ENCODE measurements at places on chromosomes 5 and 9.

GRCh38 chr9:135081264-135081660 lies 6.2 kb upstream of the OLFM1 start:
- DNase-seq = no peak

DNA sequence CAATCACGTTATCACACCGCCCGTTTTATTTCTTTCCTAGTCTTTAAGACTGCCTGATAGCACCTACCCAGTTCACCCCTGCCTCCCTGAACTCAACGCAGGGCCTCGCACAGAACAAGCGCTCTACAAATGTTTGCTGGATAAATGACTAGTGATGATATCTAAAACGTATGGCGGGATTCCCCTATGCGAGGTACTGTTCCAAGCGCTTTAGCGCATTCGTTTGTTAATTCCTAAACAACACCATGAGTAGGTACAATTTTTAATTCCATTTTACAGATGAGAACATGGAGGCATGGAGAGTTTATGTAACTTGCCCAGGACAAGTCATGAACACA lies 6.6 kb downstream of the POU4F3 start:
- DNase-seq = no peak

GRCh38 chr9:37392272-37392671 lies 30.2 kb upstream of the GRHPR start:
- no peak for DNase-seq

DNA sequence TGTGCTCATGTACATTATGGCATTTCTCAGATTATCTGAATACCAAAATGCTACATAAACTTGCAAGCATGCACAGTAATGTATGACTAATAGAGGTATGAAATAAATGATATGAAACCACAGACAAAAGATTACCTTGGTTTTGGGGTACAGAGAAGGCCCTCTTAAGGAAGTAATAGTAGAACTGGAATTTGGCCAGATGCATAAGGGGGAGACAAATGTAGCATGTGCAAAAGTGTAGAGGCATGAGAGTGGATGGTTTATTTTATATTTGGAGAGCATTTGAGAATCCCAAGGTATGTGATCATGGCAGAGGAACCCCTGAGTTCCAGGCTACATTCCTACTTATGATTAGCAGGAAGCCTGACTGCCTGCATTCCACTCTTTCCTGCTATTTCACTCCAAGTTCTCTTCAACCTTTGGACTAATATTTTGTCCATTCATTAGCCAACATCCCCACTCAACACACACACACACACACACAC lies 74.2 kb downstream of the MAMDC2 start:
- DNase-seq = no peak

DNA sequence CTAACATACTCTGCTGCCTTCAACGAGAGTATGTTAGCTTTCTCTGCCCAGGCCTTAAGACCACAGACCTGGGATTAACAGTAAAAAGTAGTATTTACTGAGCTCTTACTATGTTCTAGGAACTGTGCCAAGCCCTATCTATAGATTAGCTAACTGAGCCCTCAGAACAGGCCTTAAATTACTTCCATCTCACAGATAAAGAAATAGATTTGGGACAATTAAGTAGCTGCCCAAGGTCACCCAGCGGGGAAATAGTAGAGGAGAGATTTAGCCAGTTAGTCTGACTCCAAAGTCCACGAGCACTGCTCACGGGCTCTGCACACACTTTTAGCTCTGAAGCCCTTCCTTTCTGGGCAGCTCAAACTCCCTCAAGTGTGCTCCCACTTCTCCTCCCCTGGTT lies 64.5 kb upstream of the EQTN start:
- DNase-seq = no peak

GRCh38 chr9:89319015-89319905 lies 960 bp downstream of the SECISBP2 start:
- no peak for DNase-seq

- no peak for DNase-seq
Measured at GRCh38 chr5:42896523-42896922, 84.8 kb upstream of the SELENOP start.

DNA sequence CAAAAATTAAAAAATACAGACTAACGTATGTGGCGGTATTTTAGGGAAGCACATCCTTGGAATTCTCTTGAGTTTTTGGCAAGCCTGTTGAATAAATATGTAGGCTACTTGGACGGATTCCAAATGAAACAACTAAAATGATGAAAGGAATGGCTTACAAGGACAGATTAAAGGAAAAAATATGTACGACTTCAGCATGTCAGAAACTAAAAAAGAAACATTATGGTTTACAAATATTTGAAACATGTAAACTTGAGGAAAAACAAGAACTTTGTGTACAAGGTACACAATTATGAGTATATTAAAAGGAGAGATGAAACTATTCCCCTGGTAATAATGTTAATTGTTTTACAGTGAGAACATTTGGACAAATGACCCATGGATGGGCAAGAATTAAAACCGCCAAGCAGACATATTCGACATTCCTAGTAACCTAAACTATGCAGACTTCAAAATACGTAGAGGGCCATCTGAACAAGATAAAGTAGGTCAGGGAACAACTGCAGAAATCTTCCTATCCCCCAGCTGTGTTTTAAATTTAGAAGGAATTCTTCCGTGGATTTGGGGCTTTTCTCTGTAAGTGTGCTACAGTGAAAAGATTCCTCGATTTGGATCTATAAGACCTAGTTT lies 12.5 kb downstream of the EDIL3 start:
- no peak for DNase-seq

- no peak for DNase-seq
Measured at GRCh38 chr9:15831384-15831783, 278.5 kb downstream of the CCDC171 start.

DNA sequence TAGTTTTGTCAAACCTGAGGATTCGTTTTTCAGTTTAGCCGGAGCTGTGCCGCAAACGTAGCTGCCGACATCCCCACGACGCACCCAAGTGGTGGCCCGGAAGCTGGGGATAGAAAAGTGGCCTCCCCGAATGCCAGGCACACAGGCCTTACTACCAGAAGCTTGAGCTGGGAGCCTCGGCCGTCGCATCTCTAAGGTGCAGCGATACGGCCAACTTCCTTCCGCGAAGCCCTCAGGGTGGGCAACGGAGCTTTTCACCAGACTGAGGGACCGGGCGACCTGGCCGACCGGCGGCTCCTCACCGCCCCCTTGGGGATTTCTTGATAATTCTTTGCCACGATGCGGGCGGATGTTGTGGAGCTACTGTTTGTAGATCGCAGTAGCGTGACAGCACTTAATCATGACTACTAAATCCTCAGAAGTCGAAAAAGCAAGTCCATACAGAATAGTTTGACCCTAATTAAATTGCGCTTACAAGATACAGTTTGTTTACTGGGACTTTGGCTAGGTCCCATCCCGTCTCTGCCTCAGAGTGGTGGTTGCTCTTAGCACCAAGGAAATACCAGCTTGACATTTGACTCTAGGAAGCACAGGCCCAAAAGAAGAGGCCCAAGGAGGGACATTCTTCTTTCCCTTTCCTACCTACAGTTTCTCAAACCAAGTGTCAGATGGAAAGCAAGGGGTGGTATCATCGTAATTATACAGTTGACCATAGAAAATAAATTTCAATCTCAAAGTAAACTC lies 613 bp upstream of the TMEM267 start:
- DNase-seq = peak; percentile 70

- no peak for DNase-seq
Measured at GRCh38 chr9:95515272-95516113, 1.3 kb downstream of the PTCH1 start.

GRCh38 chr5:135822286-135822685 lies 12.2 kb upstream of the SLC25A48 start:
- DNase-seq = no peak

- no peak for DNase-seq
Measured at GRCh38 chr5:58462154-58462553, 2.3 kb upstream of the PLK2 start.

DNA sequence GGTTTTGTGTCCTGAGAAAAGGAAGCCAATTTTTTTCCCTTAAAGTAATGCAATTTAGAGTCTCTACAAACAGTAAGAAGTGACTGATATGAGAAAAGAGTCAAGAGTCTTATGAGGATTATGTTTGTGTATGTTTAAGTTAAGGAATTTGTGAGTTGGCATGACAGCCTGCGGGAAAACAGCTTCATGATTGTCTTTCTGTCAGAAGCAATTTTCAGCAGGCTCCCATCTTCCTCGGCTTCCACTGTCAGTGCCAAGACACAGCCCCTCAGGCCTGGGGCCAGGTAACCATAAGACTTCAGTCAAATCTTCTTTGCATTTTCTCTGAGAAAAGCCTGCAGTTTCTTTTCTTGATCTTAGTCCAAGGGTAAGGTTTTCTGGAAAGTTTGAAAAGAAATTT lies 17.0 kb upstream of the SELENOP start:
- no peak for DNase-seq

GRCh38 chr9:114782586-114782985 lies 23.3 kb downstream of the TNFSF15 start:
- no peak for DNase-seq

All from CD8-positive, alpha-beta memory T cell (primary cell).